Activated naive CD4-positive, alpha-beta T cell treated with anti-CD3 and anti-CD28 coated beads for 36 hours (primary cell): ENCODE measurements at places on chromosomes 2 and 18. TPM values are rescaled to one million over a fixed set of nuclear protein-coding genes. Genes with fewer than 3 reads are reported as not detected.

GRCh38 chr18:8461544-8461943, 147.7 kb upstream of the RAB12 start:
- no peak overlapping the region for H3K27ac ChIP-seq
- no peaks in the 10 kb centered on the region for H3K36me3 ChIP-seq
- H3K4me1 ChIP-seq: no peaks in the 10 kb centered on the region
- H3K27me3 ChIP-seq: no peaks in the 10 kb centered on the region
- H3K4me3 ChIP-seq: no peak overlapping the region

DNA sequence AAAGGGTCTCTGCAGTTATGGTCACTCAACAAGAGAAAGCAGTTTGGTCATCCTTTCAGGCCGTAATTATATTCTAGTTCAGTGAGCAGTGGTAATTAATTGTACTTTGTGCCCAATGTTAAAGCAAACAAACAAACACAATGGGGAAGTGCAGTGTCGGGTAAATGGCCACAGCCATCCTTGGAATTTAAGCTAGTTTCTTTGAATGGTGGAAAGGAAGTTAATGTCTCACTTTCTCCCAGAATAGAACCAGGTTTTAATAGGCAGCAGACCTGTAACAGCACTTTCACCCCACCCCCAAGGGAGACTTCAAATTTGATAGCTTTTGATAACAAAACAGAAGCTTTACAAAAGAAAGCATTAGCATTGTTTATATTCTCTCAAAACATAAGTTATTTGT, 20.0 kb upstream of the ITGAV start:
- peaks cover 2% of the 10 kb centered on the region for H3K27me3 ChIP-seq
- no peaks in the 10 kb centered on the region for H3K36me3 ChIP-seq
- H3K4me1 ChIP-seq: no peaks in the 10 kb centered on the region
- DNase-seq: no peak
- H3K27ac ChIP-seq: no peak overlapping the region

DNA sequence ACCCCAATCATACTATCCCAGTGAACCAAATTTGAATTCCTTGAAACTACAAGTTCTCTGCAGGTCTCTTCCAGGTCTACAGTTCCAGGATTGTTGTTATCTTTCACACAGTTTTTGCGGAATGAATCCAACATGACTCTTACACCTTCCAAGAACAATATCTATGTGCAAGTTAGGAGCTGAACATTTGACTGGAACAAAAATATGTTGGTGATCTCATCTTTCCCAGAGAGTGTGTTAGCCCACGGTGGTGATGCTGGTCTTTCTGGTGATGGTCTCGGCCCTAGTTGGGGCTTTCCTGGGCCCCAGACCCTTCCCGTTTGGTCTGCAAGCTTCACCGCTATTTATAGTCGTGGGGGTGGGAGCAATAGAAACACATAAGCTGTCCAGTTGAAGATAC, 173.7 kb downstream of the TPGS2 start:
- no peak overlapping the region for H3K4me3 ChIP-seq
- no peak for DNase-seq
- H3K36me3 ChIP-seq: no peaks in the 10 kb centered on the region

DNA sequence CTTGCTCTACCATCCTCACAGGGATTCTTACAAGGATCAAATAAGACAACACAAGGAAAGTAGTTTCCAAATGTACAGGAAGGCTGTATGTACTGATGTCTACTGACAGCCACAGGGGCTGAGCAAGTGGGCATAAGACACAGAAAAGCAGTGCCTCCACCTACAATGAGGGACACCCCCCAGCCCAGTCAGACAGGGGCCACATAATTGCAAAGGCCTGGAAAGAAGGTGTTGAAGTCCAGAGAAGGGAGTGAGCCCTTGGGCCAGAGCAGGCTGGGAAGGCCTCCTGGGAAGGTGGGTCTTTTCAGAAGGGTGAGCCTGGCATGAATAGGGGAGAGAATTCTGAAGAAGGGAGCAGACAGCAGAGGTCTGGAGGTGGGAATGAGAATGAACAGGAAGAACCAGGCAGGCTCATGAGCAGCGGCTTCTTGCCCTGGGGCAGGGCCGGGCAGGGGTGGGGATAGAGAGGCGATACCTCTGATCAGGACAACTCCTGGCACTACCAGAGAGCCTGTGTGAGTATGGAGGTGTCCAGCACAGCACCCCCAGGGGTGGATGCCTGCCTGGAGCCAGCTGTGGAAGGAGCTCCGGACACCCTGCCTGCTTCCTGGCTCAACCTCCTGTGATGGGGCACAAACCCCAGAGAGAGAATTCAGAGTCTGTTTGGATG, 30.1 kb downstream of the HS1BP3 start:
- H3K27me3 ChIP-seq: no peaks in the 10 kb centered on the region
- H3K36me3 ChIP-seq: peaks cover 8% of the 10 kb centered on the region
- H3K4me3 ChIP-seq: no peak overlapping the region
- DNase-seq: no peak

- no peaks in the 10 kb centered on the region for H3K27me3 ChIP-seq
- no peak overlapping the region for H3K27ac ChIP-seq
- no peaks in the 10 kb centered on the region for H3K36me3 ChIP-seq
Measured at GRCh38 chr18:46294318-46294717, 190.1 kb downstream of the HAUS1 start.

YWHAQ gene
- 261 TPM for total RNA-seq

ASB18 gene
- total RNA-seq: not detected

NEB gene
- total RNA-seq: 0.14 TPM
